ENCODE measurements at places on chromosomes 3 and 15.
A peak's percentile ranks its signal among the peaks of the same experiment; 100 is the strongest.

- DNase-seq, result no peak
Measured at GRCh38 chr3:150367757-150368156, 40.3 kb upstream of the TSC22D2 start.

DNA sequence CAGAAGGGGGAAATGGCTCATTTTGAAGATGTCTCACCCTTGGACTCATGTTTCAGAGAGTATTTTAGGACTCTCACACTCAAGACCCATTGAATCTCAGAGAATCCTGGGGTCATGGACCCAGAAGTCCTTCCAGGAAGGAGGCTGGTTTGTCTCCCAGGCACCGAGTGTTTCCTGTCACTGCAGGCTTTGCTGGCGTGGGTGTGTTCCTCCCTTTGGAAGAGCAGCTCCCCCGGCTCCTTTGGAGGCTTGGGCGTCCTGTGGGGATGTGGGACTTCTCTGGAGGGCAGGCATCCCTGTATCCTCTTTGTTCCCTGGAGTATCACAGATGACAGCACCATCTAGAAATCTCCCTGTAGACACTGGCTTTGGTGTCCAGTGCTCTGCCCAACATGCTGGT is 40.0 kb downstream of the DNAH1 start:
- DNase-seq, result no peak

GRCh38 chr3:182521339-182521738 is 272.0 kb upstream of the ATP11B start:
- no peak for DNase-seq

- peak; percentile 68 for DNase-seq
Measured at GRCh38 chr3:35908366-35909232, 269.3 kb downstream of the ARPP21 start.

- no peak for DNase-seq
Measured at GRCh38 chr15:64990168-64990470, 405 bp upstream of the SPG21 start.

DNA sequence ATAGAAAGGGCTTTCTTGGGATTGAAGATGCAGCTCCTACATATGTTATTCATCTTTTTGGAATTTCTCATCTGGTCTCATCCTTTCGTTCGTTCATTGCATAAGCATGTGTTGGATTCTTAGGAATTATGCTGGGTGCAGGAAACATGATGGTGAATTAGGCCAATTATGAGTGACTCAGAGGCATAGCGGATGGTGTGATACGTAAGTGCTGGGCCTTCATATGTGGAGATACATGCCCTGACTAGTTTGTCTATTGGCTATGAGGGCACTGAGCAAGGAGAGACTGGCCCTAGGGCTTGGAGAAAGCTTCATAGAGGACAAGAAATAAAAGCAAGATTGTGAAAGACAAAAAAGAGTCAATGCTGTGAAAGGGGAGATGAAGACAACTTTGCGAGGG is 235.1 kb downstream of the MYRIP start:
- DNase-seq, result no peak

DNA sequence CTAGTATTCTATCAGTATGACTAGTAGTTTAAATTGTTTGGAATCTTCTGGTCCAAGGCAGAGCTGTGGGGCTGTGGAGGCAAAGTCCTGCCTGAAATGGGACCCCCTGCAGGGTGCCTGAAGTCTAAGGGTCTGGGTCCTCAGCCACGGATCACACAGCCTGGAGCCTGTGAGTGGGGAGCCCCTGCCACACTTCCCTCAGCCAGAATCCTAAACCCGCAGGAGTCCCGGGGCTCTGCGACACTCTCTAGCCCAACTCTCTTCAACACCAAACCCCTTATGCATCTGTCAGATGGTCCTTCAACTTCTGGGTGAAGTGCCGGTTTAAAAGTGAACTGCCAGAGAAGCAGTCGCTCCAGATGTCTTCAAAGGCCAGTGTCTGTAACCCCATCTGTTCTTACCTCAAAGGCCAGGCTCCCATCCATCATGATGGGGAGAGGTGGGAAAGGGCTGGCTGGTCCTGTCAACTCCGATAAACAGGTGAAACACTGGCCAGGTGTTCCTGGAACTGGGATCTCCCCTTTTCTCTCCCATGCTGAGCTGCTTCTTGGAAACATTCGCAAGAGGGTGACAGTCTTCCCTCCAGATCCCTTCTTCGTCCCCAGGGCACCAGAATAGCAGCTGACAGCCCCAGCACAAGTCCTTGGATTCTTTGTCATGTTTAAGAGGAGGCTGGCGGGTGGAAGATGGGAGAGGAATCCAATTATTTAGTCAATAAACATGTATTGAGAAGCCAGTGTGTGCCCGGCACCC is 45.6 kb downstream of the CPN2 start:
- DNase-seq, result no peak

Measured in dorsolateral prefrontal cortex (tissue), 122 donors.